ENCODE measurements at places on chromosomes 1 and 21. TPM values are rescaled to one million over a fixed set of nuclear protein-coding genes. Genes with fewer than 3 reads are reported as not detected.

The SPATA1 gene
- not detected for total RNA-seq

The KCNK1 gene
- total RNA-seq = 3.8 TPM

The SLC9C2 gene
- 0.21 TPM for total RNA-seq

The IFT25 gene
- 28.2 TPM for total RNA-seq

The ETV3L gene
- not detected for total RNA-seq

The LENEP gene
- not detected for total RNA-seq

The ZYG11A gene
- total RNA-seq = not detected

The TNFRSF4 gene
- 0.90 TPM for total RNA-seq

The CFHR4 gene
- total RNA-seq = not detected

The CFAP45 gene
- 0.39 TPM for total RNA-seq

The ETNK2 gene
- 95.2 TPM for total RNA-seq

The FTCD gene
- 2.2 TPM for total RNA-seq

DNA sequence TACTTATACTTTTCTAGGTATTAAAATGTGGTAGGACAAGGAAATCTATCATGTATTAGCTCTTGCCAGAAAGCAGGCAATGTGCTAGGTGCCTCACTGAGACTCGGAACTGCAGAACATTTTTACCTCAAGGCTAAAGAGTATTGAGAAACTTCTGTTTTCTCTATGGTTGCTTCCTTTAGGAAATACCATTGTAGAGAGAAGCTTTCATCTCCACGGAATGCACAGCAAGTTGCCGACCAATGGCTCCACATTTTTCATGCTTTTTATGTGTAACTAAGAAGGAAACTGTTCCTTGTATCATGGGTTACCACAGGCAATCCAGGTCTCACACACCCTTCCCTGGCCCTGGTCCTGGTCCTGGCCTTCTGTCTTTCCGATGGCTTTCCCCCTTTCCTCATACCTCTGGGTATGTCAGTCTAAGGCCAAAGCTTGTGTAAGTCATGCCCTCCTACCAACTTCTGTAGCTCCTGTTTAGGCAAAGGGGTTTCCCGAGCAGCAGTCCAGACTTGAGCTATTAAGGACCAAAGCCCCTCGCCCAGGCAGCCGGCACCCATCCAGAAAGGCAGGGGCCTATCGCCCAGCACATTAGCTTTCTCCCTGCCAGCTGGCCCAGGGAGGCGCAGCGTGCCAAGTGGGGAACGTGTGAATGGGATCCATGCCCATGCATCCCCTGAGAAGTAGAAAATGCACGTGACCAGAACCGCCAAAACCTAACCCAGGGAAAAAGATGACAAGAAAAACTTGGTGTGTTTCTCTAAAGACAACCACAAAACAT lies 225.0 kb downstream of the PBX1 start:
- no peak for DNase-seq

DNA sequence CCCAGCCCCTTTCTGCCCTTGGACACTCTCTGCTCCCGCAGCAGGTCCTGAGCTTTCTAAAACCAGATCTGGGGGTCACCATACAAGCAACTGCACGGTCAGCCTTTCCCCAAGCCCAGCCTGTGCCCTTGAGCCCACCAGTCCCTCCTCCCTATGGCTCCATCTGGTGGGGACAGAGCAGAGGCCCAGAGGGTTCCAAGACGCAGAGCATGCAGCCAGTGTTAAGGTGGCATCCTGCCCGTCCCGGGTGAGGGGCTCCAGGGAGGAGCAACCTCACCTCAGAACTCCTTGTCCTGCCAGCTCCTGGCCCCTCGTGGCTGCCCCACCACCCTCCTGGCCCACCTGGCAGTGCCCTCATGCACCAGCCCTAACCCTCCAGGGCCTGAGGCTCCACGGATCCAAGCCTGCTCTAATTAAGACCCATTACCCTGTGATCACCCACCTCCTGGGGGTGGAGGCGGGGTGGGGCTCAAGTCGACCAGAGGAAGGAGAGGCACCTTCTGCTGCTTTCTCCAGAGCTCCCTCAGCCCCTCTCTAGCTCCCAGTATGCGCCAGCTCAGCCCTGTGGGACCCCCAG lies 8.5 kb downstream of the CHD5 start:
- no peak for DNase-seq

GRCh38 chr1:110004583-110004982 lies 20.0 kb downstream of the AHCYL1 start:
- DNase-seq = no peak

- no peak for DNase-seq
Observed at GRCh38 chr1:173937062-173937461, 19.9 kb upstream of the SERPINC1 start.

GRCh38 chr1:241542199-241542907 lies 10.2 kb downstream of the KMO start:
- no peak for DNase-seq

- DNase-seq = no peak
Observed at GRCh38 chr21:14879458-14879857, 185.3 kb downstream of the NRIP1 start.

GRCh38 chr1:112196731-112197130 lies 199.3 kb upstream of the CTTNBP2NL start:
- no peak for DNase-seq

- DNase-seq = no peak
Observed at GRCh38 chr1:10056599-10056987, 23.8 kb downstream of the UBE4B start.

- no peak for DNase-seq
Observed at GRCh38 chr1:10113501-10113900, 80.7 kb downstream of the UBE4B start.

DNA sequence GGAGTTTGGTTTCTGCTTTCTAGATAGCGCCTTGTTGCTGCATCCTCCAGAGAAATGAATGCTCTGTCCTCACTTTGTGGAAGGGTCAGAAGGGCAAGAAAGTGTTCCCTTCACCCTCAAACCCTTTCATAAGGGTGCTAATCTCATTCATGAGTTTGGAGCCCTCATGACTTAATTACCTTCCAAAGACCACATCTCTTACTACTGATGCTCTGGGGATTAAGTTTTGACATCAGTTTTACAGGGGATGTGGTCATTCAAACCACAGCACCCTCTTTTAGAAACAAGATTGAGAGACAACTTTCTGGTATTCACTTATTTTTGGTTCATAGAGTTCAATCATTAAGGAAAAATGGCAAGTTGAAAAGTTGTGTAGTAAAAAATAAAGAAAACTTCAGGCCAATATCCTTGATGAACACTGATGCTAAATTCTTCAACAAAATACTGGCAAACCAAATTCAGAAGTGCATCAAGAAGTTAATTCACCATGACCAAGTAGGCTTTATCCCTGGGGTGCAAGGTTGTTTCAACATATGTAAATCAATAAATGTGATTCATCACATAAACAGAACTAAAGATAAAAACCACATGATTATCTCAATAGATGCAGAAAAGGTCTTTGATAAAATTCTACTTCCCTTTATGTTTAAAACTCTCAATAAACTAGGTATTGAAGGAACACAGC lies 442.1 kb downstream of the PTBP2 start:
- no peak for DNase-seq

DNA sequence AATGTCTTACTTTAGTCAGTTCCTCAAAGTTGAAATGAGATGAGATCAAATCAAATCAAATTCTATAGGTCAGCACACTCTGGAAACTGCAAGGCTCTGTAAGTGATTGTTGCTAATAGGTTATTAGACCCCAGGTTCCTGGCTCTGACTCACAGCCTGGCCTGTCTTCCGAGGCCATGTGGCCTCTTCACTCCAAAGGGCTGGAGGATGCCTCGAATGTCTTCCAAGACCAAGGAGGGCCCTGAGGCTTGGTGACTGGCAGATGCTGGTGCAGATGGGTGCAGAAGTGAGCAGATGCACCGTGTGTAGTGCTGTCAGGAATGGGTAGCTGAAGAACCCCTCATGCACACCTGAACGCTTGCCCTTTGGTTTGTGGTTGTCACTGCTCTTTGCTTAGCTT lies 113.4 kb downstream of the MAB21L3 start:
- no peak for DNase-seq

GRCh38 chr1:198212675-198213074 lies 55.9 kb downstream of the NEK7 start:
- no peak for DNase-seq

DNA sequence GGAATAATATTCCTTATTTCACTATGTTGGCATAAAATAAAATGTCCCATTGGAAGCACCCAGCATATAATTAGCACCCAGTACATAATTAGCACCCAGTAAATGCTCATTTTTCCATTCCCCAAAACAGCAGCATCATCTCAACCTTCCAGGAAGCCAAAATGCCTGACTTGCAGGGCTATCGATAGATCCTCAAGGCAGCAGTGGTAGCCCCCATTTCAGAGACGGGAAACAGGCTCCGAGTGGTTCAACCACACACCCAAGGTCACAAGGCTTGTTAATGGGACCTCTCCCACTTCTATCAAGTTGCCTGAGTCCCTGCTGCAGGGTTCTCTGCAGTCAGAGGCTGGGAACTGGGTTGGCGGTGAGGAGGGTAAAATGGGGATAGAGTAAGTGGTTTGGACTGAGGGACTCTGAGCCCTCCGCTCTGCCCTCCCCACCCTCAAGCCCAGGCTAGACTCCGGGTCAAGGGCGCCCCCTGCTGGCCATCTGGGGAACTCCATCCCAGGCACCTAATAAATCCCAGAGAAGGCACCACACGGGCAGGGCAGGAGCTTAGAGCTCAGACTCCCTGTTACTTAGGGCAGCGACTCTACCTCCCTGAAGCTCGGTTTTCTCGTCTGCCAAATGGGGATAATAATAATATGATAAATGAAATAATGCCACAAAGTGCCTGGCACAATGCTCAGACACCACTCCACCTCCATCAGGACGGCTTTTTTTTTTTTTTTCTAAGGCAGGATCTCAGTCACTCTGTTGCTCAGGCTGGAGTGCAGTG lies 21.9 kb upstream of the LAPTM5 start:
- peak; percentile 85 for DNase-seq

DNA sequence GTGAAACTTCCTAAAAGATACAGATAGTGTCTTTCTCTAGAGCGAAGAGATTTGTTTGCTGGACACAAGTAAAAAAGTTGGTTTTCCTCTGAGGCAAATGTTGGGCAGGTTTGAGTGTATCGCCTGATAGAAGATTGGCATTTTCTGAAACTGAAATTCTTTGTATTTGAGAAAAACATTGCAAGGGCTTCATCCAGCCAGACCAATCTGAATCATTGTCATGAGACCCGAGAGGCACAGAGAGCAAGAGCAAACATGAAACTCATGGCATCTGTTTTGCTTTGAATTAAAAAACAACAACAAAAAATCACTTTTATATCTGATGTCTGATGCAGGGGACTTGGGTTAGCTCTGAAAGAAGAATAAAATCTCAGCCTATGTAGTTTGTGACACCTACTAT lies 379.3 kb upstream of the NCAM2 start:
- no peak for DNase-seq

- no peak for DNase-seq
Observed at GRCh38 chr1:155872527-155872926, 13.2 kb downstream of the SYT11 start.

DNA sequence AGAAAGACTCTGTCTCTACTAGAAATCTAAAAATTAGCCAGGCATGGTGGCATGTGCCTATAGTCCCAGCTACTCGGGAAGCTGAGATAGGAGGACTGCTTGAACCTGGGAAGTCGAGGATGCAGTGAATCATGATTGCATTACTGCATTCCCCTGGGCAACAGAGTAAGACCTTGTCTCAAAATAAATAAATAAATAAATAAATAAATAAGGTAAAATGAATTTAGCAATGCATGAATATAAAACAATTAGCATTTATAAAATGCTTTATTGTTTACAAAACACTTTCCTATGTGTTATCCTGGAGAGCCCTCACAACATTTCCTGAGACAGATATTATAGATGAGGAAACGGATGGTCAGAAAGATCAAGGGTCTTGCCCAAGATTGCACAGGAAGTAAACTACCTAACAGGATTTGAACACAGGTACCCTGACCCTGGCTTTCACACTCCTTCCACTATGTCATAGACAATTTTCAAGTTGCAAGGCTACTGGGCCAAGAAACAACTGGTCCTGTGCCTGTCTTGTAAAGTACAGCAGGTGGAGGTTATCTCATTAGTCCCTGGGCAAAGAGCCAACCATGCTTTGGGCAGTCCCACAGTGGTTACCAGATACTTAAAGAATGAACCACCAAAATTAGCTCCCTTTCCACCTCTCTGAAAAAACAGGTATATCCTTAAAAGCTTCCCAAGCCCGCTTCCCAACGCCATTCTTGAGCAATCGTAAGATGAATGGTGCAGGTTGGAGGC lies 15.4 kb upstream of the VSIG8 start:
- no peak for DNase-seq

- DNase-seq = no peak
Observed at GRCh38 chr1:38585971-38586370, 273.6 kb downstream of the RRAGC start.

GRCh38 chr1:112803906-112804762 lies 89.0 kb upstream of the PPM1J start:
- DNase-seq = peak; percentile 12

DNA sequence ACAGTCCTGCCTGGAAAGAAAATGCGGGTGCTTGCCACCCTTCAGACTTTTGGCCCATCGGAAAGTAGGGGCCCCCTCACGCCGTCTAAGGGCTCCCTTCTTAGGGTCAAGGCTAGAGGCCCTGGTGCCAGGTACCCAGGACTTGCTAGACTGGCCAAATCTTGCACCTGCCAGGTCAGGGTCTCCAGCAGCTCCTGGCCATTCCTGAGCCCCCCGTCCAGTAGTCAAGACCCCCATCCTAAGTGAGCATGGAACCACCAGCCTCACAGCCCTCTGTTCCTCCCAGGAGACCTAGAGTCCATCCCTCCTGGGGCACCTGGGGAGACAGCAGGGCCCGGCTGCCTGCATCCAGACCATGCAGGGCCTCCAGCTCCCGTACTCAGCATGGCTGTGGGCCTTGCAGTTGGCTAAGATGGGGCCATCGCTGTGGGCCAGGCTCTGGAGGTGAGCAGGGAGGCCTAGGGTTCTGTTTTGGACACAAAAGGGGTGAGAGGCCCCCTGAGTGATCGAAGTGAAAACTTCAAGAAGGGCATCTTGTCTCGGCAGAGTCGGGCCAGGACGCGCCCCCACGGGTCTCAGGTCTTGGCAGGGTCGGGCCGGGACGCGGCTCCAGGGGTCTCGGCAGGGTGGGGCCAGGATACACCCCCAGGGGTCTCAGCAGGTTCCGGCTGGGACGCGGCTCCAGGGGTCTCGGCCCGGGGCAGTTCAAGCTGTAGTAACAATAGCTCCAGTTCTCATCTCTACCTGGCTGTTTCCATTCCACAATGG lies 5.9 kb downstream of the FNDC10 start:
- DNase-seq = no peak

- no peak for DNase-seq
Observed at GRCh38 chr1:155892796-155893195, 18.4 kb downstream of the RIT1 start.

DNA sequence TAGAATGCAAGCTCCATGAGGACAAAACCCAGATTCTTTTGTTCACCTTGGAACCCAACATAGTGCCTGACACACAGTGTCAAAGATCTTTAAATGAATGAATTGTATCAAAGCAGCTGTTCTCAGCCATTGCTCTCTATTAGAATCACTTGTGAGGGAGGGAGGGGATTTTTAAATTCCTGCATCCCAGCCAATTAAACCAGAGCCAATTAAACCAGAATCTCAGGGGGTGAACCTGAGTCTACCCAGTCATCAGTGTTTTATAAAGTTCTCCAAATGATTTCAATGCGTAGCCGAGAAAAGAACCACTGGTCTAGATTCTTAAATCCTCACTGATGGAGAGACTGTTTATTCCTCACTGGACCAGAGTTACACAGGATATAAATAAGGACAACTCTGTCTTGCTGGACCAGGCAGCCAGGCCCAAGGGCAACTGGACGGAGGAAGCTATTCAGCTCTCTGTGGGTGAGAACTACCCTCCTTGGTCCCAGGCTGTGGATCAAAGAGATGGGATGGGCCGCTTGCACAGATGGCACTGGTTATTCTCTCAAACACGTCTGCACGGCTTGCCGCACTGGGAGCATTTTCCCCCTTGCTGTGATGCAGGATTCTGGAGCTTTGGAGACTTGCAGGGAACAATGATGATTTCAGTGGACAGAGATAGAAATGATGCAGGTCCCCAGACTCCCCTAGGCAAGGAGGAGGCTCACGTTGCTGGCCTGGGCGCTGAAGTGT lies 20.0 kb upstream of the CDCA8 start:
- DNase-seq = no peak

Measured in tibial nerve (tissue), 4 donors.